T-helper 9 cell (primary cell): ENCODE measurements at places on chromosomes 7 and 10.
A peak's percentile ranks its signal among the peaks of the same experiment; 100 is the strongest.

- DNase-seq = no peak
Observed at GRCh38 chr10:10545771-10546170, 471.9 kb upstream of the CELF2 start.

DNA sequence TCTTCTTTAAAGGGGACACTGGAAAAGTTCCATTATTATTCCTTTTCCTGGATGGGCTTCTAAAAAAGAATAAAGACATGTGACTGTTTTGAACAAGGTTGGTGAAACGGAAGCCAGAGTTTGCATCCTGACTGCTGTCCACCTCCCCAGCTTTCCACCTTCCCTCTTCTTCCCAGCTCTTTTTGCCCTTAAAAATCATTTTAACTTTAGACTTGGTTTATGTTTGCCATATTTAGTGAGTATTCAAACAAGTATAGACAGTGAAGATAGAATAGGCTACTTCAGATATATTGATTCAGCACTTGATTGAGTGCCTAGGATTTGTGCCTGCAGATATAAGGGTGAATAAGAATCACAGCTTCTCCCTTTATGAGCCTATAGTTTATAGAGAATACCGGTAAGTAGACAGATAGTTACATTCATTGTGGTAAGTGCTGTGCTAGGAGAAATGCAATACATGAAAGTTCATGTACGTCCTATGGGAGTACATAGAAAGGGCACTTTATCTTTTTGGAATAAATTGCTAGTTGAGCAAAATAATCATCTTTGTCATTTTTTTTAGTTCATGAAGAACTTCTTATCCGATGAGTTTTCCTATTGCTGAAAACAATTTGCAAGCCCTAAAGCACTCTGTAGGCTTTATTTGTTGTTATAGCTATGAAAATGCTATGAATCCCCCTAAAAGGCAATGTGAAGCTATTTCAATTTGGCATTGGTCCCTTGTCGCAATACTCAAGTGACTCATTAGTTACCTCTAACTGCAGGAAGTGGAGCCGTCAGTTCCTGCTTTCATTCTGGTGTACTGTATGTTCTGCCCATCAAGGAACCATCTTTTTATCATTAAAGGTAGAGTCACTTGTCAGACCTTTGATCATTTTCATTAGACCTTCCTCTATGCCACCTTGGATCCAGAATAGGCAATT is 57.2 kb upstream of the STRIP2 start:
- DNase-seq = no peak

DNA sequence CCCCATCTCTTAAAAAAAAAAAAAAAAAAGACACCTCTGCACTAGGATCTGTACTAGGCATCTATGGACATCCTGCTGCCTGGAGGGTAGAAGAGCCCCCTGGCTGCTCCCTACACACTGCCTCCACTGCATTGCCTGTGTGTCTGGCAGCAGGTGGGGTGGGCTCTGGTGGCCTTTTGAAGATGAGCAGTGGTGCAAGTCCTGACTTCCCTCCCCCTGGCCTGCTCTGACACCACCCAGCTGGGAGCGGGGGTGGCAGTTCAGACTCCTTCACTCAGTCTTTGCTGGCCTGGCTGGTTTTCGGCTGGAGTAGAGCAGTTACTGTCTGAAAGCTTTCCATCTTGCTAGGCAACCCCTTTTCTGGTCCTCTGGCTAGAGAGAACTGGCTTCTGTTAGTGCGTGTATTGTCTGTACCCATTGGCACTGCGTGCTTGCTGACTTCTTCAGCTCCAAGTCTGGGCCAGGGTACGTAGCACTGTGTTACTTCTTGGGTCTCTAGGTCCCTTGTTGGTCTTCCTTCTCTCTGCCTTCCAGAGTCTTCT is 17.6 kb downstream of the C10orf62 start:
- DNase-seq = no peak

GRCh38 chr7:39946693-39947092 is 3.4 kb upstream of the CDK13 start:
- DNase-seq = no peak

DNA sequence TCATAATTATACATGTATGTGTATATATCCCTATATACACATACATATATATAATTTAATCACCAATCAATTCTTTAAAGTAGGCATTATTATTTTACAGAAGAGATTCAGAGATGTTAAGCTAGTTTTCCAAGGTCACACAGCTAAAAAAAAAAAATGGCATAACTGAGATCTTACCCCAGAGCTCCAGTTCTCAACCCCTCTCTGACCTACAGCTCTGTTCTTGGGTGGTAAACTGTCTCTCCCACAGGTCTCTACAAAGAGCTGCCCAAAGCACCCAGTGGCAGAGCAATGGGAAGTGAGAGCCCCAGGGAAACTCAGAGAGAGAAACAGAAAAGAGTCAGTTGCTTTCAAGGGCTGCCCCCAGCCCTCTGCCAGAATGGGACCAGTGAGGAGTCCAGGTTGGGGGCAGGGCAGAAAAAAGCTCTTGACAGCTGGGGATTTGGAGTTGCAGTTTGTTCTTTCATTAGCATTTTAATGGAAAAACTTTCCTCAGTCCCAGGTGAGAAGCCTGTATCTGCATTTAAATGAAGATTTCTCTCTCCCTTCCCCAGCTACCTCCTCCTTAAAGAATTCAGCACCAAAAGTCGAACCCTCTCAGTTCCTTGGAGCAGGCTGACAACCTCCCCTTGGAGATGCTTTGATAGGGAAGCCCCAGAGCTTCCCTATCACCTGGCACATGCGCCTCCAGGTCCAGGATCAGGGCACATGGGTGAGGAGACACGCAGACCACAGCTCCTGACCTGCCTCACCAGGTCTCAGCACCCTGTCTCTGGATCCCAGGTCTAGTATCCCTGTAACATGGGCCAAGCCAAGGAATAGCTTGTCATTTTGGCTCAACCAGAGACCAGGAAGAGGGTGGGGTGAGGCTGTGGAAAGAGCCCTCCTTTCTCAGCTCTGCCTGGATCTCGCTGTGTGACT is 388.1 kb downstream of the PLXNA4 start:
- no peak for DNase-seq

DNA sequence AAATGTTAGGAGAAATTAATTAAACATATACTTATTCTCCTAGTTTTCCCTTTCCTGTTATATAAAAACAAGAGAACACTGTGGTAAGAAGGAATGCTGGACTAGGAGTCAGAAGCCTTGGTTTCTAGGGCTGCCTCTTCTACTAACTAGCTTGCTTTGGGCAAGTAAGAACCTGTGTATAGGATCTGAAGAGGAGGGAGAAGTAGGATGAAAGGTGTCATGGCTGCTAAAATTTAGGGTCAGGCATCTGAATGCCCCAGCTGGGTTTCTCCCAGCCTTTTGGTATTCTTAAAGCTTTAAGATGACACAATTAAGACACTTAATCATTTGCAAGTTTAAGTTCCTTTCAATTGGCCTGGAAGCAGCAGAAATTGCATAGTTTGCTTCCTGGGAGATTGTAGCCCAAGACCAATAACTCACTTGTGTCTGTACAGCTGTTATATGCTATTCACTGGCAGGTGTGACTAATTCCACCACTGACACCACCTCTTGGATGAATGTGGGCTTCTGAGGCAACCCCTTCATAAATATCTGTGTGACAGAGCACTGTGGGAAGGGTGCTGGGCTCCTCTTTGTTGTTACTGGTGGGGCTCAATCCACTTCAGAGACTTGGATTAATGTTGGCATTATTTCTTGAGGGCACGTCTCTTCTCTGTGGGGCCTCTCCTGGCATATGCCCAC is 137.2 kb downstream of the LRMDA start:
- DNase-seq = no peak

DNA sequence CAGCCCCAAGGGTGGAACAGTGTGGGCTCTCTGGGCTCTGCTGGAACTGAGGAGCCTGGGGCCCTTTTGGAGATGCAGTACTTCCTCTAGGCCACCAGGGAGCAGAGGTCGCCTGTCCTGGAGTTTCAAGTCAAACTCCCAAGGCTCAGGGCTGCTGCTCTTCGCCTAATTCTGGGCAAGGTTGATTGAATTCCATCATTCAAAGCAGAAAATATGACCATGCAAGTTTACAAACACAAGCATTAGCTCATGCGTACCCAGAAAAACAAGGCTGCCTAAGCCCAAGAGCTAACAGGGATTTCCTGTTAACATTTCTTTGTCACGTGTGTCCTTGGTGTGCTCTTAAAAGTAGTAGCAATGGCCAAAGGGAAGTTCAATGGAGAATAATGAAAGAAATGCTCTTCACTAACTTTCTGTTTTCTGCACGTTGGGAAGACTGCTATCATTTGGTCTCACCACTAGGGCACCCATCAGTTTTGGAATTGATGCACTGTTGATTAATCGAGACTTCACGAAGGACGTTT is 20.1 kb downstream of the LDB3 start:
- DNase-seq = peak; percentile 29

GRCh38 chr7:3075441-3075840 is 31.8 kb upstream of the CARD11 start:
- DNase-seq = no peak

- DNase-seq = no peak
Observed at GRCh38 chr10:51139176-51139575, 64.9 kb downstream of the PRKG1 start.

- DNase-seq = no peak
Observed at GRCh38 chr7:20514364-20514763, 101.1 kb upstream of the ABCB5 start.

GRCh38 chr7:54186336-54186735 is 355.8 kb upstream of the VSTM2A start:
- no peak for DNase-seq

GRCh38 chr10:85611093-85611740 is 755.4 kb downstream of the GRID1 start:
- no peak for DNase-seq

DNA sequence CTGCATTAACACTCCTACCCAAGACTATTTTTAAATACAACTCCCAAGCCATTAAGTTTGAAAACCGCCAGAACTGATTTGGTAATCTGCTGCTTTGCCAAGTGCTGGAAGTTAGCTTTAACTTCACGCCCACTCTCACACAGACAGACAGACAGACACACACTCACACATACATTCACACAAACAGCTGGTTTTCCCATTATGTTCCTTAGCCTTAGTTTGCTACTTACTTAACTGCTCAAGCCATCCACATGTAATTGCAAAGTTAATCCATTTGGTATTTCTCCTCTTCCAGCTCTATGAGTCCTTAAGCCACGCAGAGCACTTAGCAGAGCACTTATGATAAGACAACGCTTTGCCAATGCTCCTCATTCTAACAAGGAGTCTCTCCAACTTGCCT is 8.3 kb downstream of the COBL start:
- no peak for DNase-seq

GRCh38 chr7:115475761-115476385 is 554.0 kb downstream of the MDFIC start:
- no peak for DNase-seq

GRCh38 chr7:141362580-141363435 is 188.4 kb upstream of the AGK start:
- DNase-seq = no peak

- DNase-seq = no peak
Observed at GRCh38 chr10:86732771-86733170, 23.6 kb upstream of the BMPR1A start.

DNA sequence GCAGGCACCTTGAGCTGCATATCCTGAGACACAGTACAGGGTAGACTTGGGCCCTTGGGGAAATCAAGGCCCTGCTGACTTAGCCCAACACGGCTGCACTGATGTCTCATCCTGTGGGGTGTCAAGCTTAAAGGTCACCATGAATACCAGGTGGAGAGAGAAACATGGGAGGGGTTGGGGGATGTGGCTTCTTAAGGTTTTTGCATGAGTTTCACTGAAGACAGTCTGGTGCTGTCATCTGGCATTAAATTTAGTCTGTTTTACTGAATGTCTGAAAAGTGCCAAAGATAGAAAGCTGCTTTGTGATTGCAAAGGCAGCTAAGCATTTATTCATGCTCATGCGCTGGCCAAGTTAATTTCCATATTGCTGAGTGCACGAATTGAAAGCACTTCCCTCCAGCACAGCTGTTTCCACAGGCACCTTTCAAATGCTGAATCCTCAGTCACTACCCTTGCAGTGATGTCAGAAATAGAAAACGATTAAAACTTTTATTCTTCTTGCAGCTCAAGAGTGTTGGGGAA is 102.1 kb downstream of the OSBPL3 start:
- no peak for DNase-seq

- no peak for DNase-seq
Observed at GRCh38 chr10:69312528-69312927, 34.2 kb downstream of the HK1 start.

DNA sequence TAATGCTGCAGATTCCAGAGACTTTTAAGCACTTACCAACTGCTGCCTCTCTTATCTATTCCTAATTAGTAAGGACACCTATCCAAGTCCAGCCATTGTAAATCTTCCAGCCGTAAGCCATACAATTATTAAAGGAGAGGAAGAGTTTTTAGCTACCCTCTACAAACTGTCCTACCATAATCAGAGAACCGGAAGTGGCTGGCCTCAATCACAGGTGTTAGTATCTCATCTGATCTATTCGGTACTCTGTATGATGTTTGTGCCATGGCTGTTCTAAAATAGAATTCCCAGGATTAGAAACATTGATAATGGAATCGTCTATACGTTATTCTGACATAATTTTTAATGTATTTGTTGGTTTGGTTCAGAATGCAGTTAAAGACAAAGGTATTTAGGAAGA is 102.8 kb downstream of the MICU1 start:
- no peak for DNase-seq

DNA sequence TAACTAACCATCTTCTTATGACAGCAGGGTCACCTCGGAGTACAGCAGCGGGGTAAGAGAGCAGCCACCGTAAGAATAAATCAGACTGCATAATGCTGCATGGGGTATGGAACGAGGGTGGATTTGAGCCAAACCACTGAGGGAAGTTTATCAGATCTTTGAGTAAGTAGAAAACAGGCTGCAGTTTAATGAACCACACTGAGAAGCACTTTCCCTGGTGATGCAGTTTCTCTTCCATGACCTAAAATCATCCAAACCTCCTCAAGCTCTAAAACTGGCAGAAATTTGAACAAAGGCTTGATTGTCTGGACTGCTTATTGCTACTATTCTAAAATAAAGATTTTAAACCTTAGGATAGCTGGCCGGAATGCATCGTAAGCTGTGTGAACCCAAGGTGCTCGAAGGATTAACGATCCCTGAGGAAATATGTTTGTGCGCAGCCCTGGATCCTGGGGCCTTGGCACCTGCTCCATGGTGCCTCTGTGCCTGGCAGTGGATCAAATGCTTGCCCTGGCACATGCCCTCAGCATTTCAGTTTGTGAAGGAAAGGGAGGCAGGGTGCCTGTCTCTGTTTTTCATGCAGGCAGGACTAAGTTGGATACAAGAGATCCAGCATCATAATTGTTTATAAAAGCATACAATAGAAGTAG is 322.7 kb downstream of the LHFPL3 start:
- no peak for DNase-seq

- no peak for DNase-seq
Observed at GRCh38 chr10:33094263-33095051, 136.4 kb upstream of the ITGB1 start.

DNA sequence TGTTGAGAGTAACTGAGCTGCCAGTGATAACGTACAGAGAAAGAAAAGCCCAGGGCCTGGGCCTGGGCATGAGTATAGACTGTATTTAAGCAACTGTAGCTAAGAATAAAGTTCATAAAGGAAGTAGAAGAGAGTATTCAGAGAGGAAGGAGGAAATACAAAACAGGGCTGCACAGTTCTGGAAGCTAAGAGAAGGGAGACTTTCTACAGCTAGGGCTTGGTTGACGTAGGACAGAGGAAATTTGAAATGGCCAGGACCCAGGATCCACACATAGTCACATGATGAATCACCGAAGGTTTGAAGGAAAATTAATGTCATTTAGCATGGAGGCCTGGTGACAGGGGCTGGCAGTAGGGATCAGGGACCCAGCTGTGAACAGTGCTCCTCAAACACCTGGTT is 66.7 kb downstream of the ARL4A start:
- no peak for DNase-seq

GRCh38 chr10:66565999-66566398 is 359.8 kb upstream of the LRRTM3 start:
- DNase-seq = no peak

- no peak for DNase-seq
Observed at GRCh38 chr7:398888-399287, 108.9 kb downstream of the FOXL3 start.
